ENCODE measurements at places on chromosomes 3 and 15.

GRCh38 chr15:62209322-62209721 is 44.2 kb upstream of the C2CD4B start:
- DNase-seq = no peak

DNA sequence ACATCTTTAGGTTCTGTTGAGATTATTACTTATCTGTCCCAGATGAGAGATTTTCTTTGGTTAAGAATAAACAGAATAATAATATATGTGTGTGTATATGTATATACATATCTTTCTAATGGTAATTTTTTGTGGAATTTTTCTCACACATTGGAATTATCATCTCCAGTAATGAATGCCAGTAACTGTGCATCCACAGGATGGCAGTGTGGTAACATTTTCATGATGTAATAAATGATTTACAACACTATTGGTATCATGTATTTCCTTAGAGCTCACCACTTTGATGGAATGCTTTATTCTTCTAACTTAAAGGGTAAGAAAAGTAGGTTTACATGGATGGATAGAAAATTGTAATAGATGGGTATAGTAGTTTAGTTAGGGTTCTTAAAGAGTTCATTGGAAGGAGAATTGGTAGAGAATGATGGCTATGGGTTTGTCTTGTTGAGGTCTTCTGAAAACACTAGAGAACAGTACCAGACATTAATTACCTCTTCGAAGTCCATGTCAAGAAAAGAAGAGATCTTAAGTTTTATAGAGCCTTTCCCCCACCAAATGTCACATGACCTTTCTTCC is 78.1 kb downstream of the STT3B start:
- no peak for DNase-seq

DNA sequence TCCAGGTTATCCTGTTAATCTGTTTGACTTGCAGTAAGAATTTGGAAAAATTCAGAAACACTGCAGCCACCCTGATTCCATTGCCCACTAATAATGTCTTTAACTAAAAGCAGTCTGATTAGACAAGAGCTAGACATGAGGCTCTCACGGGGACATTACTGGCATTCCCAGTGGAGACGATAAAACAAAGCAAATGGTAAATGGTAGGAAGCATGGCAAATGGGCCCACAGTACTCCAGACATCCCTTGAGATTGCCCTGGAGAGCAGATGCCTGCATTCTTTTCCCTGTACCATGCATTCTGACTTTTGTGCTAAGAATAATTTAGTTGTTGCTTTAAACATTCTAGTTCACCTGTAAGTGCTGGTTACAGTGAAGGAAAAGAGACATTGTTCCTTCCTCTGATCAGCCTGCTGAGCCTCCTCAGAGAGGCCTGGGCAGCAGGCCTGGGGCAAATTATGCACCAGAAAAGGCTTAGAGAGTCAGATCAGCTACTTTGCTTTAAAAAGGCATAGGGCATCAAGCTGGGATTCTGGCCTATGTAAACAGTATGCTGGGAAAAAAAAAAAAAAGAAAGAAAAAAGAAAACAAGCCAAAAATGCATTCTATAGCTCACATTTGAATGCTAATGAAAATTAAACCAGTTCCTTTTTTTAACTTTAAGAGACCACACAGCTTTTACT is 204.6 kb downstream of the GABRG3 start:
- DNase-seq = no peak

GRCh38 chr3:48997102-48997635 is 7.1 kb downstream of the P4HTM start:
- DNase-seq = no peak

GRCh38 chr3:8183627-8184026 is 318.0 kb upstream of the LMCD1 start:
- no peak for DNase-seq

GRCh38 chr3:195754141-195754540 is 33.4 kb downstream of the MUC20 start:
- DNase-seq = no peak

DNA sequence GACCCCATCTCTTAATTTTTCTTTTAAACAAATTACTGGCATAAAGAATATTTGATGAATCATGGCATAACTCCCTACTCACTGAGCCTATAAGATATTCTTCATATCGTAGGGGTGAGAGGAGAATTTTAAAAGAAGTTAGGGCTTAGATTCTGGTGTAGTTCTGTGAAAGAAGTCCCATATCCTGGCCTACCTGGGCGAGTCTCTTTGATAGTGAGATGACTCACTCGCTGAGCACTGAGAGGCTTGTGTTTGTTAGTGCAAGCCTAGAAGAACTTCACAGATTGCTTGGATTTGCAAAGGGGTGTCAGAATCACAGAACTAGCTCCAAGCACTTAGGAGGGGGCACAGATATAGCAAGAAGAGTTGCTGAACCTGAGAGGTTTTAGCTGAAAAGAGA is 133.8 kb upstream of the TMC3 start:
- DNase-seq = no peak

DNA sequence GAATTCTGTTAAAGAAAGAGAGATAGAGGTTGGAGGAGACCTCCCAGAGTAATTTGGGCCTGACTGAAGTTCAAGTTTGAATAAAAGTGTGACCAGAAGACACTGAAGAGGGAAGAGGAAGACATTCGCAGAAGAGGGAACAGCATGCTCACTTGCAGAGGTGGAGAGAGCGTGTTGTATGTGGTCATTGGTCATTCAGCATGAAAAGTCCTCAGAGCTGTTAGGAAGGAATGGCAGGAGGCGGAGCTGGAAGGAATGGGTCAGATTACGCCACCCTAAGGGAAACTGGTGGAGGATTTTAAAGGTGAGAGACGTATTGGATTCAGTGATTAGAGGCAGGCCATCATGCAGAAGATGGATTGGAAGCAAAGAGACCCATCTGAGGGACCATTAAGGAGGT is 41.6 kb downstream of the IQCH start:
- no peak for DNase-seq

GRCh38 chr15:27535445-27536129 is 563.5 kb downstream of the OCA2 start:
- DNase-seq = no peak

GRCh38 chr3:153138276-153139210 is 23.5 kb upstream of the RAP2B start:
- DNase-seq = peak; percentile 63

GRCh38 chr3:99505200-99505599 is 133.2 kb upstream of the COL8A1 start:
- no peak for DNase-seq

- no peak for DNase-seq
Measured at GRCh38 chr3:36512555-36512954, 132.3 kb downstream of the STAC start.

GRCh38 chr3:42651248-42652091 is 2.0 kb upstream of the ZBTB47 start:
- no peak for DNase-seq

DNA sequence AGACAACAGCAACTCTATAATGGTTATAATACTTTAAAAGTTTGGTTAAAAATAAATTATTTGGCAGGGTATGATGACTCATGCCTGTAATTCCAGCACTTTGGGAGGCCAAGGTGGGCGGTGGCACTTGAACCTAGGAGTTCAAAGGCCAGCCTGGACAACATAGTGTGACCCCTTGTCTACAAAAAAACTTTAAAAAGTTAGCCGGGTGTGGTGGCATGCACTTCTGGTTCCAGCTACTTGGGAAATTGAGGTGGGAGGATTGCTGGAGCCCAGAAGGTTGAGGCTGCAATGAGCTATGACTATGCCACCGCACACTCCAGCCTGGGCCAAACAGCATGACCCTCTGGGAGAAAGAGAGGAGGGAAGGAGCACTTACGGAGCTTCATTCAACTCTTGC is 7.7 kb upstream of the TRPC1 start:
- no peak for DNase-seq

DNA sequence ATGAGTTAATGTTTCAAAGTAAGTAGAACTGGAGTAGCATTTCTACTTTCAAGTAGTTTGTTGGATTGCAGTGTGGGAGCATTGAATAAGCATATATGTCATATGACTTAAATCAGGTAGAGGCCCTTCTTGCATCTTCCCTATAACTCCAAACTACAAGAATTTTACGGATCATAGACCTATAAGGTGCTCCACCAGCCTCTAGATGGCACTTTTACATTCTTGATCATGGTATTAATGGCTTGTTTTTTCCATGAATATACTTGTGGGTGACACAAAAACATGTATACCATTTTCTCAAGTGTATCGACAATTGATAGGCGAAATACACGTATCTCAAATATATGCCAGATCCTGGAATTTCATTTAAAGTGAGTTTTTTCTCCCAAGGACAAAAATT is 311.1 kb downstream of the ZPLD1 start:
- no peak for DNase-seq

DNA sequence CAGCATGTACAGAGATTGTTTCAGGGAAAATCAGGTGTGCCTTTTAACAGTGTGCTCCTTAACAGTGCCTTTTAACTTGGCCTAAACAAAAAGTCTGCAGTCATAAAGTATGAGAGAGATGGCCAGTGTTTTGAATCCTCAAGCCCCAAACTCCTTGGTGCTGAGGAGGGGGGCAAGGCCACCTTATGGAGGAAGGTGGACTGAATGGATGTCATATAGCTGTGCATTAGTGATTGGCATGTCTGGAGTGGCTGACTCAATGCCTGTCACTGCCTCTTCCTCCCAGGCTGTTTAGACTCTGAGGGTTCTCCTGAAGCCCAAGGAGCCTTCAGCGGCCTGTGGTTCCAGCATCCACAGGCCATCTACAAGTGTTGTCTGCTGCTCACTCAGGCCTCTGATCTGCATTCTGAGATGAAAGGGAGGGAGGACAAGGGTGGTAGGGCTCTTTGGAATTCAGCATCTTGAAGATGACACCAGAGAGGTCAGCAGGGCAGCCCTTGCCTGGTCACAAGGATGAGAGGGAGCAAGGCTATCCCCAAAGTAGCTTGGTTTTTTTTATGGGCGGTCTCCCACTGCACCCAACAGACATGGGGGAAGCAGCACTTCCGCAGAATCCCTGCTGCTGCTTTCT is 1.5 kb downstream of the FOXL2NB start:
- no peak for DNase-seq
